ENCODE measurements at places on chromosomes 13 and 19.

GRCh38 chr19:52941941-52942385 lies 18.7 kb upstream of the ZNF888 start:
- no peaks in the 10 kb centered on the region for H3K36me3 ChIP-seq
- H3K27ac ChIP-seq: peak overlapping the region; percentile 67
- H3K4me1 ChIP-seq: peaks cover 8% of the 10 kb centered on the region
- peak; percentile 44 for DNase-seq

DNA sequence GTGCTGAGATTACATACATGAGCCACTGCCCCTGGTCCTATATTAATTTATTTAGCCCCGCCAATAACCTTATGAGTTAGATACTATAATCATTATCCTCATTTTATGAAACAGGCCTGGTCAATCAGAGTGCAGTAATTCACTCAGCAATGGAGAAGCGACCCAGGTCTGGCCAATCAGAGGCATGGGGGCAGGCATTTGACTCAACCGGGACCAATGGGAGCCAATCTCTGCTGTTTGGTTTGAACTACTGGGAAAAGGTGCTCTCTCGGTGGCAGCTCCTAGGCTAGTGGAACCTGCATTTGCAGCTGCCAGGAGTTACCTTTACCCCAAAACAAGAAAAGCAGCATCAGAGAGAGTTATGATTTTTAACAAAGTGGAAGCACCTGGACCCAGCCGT lies 6.6 kb downstream of the SIRT2 start:
- no peaks in the 10 kb centered on the region for H3K36me3 ChIP-seq
- no peak overlapping the region for H3K27ac ChIP-seq
- no peak overlapping the region for H3K4me3 ChIP-seq
- H3K27me3 ChIP-seq: no peaks in the 10 kb centered on the region

DNA sequence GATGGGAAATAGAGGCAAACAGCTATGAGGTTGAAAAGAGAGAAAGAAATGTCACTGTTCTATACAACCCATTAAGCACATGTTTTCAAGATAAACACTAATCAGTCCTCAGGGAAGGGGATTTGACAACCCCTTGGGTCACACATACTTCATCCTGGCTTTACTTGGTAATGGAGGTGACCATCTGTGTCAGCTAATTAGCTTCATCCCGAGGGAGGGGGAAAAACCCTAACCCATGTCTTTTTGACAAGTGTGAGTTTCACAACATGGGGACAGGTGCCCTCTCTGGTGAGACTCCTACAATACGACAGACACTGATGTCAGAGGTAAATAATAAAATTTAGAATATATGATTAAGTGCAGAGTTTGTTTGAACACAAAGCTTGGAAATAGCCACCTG lies 43.1 kb downstream of the ZNF611 start:
- no peak overlapping the region for H3K27ac ChIP-seq
- no peaks in the 10 kb centered on the region for H3K36me3 ChIP-seq
- DNase-seq: no peak
- H3K27me3 ChIP-seq: no peaks in the 10 kb centered on the region

- H3K27me3 ChIP-seq: no peaks in the 10 kb centered on the region
- no peaks in the 10 kb centered on the region for H3K36me3 ChIP-seq
- DNase-seq: no peak
- H3K4me3 ChIP-seq: no peak overlapping the region
- H3K27ac ChIP-seq: no peak overlapping the region
- H3K4me1 ChIP-seq: no peaks in the 10 kb centered on the region
Observed at GRCh38 chr13:23730251-23730650, 158.9 kb downstream of the MIPEP start.

- H3K27ac ChIP-seq: no peak overlapping the region
- H3K4me1 ChIP-seq: no peaks in the 10 kb centered on the region
- H3K36me3 ChIP-seq: no peaks in the 10 kb centered on the region
Observed at GRCh38 chr13:39397226-39397895, 205.6 kb downstream of the LHFPL6 start.

- DNase-seq: no peak
- no peaks in the 10 kb centered on the region for H3K4me1 ChIP-seq
- no peak overlapping the region for H3K4me3 ChIP-seq
- no peaks in the 10 kb centered on the region for H3K36me3 ChIP-seq
- no peak overlapping the region for H3K27ac ChIP-seq
Observed at GRCh38 chr13:66543780-66544179, 686.4 kb downstream of the PCDH9 start.

GRCh38 chr19:32798201-32798600 lies 71.4 kb downstream of the SLC7A9 start:
- DNase-seq: no peak
- no peaks in the 10 kb centered on the region for H3K4me1 ChIP-seq
- H3K27me3 ChIP-seq: no peaks in the 10 kb centered on the region
- no peak overlapping the region for H3K27ac ChIP-seq

- H3K36me3 ChIP-seq: no peaks in the 10 kb centered on the region
- no peak overlapping the region for H3K4me3 ChIP-seq
- no peak overlapping the region for H3K27ac ChIP-seq
- DNase-seq: no peak
Observed at GRCh38 chr13:113121183-113121927, 1.2 kb upstream of the F10 start.

DNA sequence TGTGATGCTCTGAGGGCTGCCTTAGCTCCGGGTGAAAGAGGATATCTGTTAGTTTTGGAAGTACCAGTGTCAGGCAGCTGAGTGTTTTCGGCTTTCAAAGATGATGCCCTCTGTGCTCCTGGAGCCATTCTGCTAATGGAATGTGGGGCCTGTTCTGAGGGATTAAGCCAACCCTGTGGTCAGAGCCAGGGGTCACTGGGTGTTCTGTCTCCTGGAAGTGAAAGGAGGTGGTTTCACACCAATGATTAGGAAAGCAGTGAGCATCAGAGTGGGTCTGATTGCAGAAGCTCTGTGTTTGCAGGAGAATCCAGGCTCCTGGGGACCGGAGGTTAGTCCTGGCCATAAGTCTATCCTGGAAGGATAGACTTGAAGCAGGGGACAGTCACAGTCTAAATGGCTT lies 94.6 kb downstream of the UQCRFS1 start:
- H3K36me3 ChIP-seq: no peaks in the 10 kb centered on the region
- H3K27me3 ChIP-seq: no peaks in the 10 kb centered on the region
- H3K4me1 ChIP-seq: no peaks in the 10 kb centered on the region
- H3K4me3 ChIP-seq: no peak overlapping the region

- no peak for DNase-seq
- H3K4me3 ChIP-seq: no peak overlapping the region
- no peak overlapping the region for H3K27ac ChIP-seq
- no peaks in the 10 kb centered on the region for H3K36me3 ChIP-seq
- H3K27me3 ChIP-seq: no peaks in the 10 kb centered on the region
Observed at GRCh38 chr13:99067159-99067985, 89.5 kb upstream of the DOCK9 start.

DNA sequence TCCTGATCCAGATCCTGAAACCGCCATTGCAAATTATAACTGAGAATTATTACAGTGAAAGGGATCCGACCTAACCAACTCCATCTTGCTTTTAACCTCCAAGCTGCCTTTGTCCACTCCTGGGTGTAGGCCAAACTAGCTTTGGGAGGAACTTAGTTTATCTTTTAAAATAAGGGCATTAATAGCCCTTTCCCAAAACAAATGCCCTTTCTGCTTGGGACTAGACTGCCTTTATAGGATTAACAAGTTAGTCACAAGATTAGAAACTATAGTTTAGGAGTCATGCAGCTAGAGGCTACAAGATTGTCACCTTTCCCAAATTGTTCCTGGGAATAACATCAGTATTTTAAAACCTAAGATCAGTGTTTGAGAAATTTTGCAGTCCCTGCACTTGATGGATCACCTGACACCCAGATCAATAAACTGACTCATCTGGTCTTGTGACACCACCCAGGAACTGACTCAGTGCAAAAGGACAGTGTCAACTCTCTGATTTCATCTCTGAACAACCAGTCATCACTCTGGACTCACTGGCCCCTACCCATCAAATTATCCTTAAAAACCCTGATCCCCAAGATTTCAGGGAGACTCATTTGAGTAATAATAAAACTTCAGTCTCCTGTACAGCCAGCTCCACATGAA lies 4.1 kb upstream of the ZNF841 start:
- no peaks in the 10 kb centered on the region for H3K36me3 ChIP-seq
- peaks cover 6% of the 10 kb centered on the region for H3K4me1 ChIP-seq
- H3K27me3 ChIP-seq: no peaks in the 10 kb centered on the region
- H3K27ac ChIP-seq: no peak overlapping the region

GRCh38 chr13:107518292-107518691 lies 697.0 kb downstream of the LIG4 start:
- no peak for DNase-seq
- no peak overlapping the region for H3K27ac ChIP-seq
- H3K36me3 ChIP-seq: no peaks in the 10 kb centered on the region
- no peaks in the 10 kb centered on the region for H3K27me3 ChIP-seq
- H3K4me1 ChIP-seq: no peaks in the 10 kb centered on the region

- DNase-seq: no peak
- no peaks in the 10 kb centered on the region for H3K4me1 ChIP-seq
- H3K27me3 ChIP-seq: no peaks in the 10 kb centered on the region
- no peaks in the 10 kb centered on the region for H3K36me3 ChIP-seq
- H3K27ac ChIP-seq: no peak overlapping the region
Observed at GRCh38 chr19:8017808-8018207, 12.4 kb upstream of the ELAVL1 start.

DNA sequence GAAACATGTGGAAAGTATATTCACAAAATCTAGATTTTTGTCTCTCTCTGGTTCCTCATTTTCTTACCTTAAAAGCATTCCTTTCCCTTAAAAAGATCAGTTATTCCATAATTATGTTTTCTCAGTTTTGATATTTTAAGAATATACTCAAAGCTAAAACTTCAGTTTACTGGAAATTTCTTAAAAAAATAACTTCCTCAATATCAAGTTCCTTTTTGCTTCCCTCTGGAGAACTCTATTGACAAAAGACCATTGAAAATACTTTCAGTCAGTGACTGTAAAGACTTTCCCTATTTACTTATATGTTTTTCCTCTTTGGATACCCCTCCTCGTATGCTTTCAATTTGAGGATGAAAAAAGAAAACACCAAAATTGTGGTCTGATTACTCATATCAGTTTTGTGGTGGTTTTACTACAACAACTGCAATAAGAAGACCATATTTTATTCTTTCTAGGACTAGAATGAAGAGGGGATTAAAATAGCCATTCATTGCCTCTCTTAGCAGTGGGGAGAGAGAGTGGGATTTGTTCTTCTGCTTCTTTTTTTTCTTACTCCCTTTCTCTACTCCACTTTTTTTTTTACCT lies 113.2 kb downstream of the ESD start:
- no peak overlapping the region for H3K4me3 ChIP-seq
- no peak overlapping the region for H3K27ac ChIP-seq
- no peaks in the 10 kb centered on the region for H3K36me3 ChIP-seq
- no peak for DNase-seq

Data from adrenal gland (tissue), 19 donors.